ENCODE measurements at places on chromosomes 3 and 15. TPM values are rescaled to one million over a fixed set of nuclear protein-coding genes. Genes with fewer than 3 reads are reported as not detected.

The NRROS gene
- 8.5 TPM for total RNA-seq

The MUC13 gene
- not detected for total RNA-seq

The CEP19 gene
- total RNA-seq: 10.6 TPM

The SLC12A6 gene
- 25.0 TPM for total RNA-seq
